Activated CD4-positive, alpha-beta T cell treated with anti-CD3 and anti-CD28 coated beads, Interleukin-2, amount 50 U/mL, for 4 hours (primary cell): ENCODE measurements at places on chromosomes 7 and 10.

DNA sequence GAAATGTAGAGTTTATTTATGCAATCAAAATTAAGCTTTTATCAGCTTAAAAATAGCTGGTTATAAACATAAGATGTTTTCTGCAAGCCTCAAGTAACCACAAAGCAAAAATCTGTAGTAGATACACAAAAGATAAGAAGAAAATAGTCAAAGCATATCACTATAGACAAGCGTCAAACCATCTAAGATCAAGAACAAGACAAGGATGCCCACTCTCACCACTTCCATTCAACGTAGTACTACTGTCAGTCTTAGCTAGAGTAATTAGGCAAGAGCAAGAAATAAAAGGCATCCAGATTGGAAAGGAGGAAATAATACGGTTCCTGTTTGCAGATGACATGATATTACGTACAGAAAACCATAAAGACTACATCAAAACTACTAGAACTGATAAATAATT is 17.5 kb upstream of the CYP2E1 start:
- DNase-seq: no peak

GRCh38 chr7:50270531-50271018 is 33.9 kb upstream of the IKZF1 start:
- no peak for DNase-seq

DNA sequence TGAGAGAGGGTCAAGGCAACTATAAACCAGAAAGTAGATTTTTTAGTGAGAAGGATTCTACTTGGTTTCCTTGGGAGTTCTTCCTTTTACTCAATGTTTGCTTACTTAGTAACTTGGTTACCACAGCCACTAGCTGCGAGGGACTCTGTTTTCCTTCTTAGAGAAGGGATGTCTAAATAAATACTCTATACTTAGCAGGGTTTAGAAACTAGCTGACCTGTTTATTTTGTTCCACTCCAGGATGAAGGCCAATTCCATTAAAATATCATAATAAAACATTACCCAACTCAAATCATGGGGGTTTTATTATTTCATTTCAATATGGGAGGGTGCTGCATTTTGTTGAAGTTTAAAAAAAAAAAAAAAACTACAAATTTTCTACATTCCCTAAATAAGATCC is 87.3 kb downstream of the PPP1R3A start:
- DNase-seq: no peak

DNA sequence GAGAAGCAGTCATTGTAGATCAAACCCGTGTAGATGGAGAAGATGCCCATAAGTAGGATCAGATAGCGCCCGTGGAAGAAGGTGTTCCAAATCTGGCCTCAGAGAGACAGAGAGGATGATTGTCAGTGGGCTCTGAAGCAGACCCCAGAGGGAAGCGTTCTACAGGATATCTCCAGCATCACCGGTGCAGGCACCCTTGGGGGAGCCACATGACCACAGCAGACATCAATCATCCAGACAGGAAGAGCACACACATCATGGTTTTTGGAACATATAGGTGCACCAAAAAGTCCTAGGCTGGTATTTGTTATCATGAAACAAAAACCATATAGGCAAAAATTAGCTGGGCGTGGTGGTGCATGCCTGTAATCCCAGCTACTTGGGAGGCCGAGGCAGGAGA is 44.0 kb upstream of the SVOPL start:
- DNase-seq: no peak

DNA sequence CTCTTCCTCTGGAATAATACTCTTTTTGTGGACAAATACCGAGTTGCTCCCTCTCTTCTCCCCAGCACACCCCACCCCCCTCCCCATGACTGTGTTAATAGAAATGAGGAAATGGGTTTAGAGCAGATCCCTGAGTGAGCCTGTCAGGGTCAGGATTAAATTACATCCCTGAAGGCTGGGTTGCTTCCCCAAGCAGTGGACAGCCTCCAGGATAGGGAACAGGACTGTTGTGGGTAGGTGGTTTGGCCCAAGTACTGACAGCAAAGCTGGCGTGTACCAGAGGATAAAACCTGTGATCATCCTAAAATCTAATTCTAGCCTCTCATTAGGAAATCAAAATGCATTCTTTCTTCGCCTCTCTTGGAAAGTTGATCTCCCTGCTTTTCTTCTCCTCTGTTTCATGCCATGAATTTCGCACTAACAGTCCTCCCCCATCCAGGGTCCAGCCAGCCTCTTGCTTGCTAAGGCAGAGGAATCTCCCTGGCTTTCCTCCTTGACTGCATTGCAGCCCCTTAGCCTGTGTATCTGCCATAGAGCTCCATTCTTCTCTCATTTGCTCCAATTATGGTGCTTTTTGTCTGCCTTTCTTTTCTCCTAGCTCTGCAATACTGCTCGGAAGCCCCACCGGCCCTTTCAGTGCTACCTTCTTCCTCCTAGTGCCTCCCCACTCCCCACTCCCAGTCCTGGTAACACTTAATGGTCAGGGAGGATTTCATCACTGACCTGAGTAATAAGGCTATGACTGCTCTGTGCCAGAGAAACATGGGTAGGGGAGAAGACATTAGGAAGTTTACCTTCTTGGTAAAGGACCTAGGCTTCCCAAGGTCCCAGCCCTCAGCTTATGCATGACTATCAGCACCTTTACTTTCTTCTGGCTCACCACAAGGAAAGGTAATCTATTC is 8.4 kb downstream of the LRRC4 start:
- DNase-seq: no peak

DNA sequence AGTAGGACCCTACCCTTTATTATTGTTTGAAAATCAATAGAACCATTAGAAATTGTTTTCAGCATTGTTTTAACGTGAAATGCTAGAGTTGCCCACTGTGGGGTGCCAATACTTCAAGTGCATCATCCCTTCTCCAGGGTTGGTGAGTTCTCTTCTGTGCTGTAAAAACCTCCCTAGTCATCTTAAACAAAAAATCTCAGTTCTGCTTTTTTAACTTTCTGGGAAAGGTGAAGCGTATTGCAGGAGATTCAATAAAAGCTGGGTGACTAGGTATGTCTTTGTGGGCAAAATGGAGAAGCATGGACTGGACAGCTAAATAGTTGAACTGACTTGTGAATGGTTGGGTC is 699.1 kb downstream of the SUGCT start:
- no peak for DNase-seq

DNA sequence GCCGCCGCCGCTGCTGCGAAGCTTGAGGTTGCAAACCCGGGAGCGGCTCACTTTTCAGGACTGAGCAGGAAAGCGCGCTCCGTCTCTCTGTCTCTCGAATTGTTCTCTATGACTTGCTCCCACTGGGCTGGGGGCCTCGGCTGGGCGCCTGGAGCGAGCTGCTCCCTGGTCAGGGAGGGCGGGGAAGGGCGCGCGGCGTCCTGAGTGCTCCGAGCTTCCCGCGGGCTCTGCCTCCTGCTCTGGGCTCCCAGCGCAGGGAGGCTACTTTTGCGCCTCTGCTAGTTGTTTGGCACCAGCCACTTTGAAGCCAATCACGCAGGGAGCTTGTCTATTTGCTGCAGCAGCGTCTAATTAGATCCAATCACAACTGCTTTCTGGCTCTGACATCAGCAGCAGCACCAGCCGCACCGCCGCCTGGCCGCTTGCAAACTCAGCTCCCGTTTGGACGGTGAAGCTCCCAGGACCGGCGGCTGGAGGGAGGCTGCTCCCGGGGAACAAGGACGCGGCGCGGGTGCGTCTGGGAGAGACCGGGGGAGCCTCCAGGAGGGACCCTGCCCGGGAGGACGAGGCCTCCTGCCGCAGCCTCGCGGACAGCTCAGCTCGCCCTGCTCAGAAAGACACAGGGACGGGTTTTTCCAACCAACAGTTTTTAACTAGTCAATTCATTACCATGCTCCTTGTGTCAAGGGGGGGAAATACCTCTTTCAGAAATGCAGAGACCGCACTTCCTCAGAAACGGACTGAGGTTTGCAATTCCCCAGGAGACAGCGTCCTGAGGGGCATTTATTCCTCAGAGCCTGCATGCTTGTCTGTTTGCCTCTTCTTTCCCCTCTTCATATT is at the start of gene ADARB2:
TSS of gene ADARB2 (minus strand) at position 304 of the 840 bp plus-strand sequence.
- DNase-seq: no peak

DNA sequence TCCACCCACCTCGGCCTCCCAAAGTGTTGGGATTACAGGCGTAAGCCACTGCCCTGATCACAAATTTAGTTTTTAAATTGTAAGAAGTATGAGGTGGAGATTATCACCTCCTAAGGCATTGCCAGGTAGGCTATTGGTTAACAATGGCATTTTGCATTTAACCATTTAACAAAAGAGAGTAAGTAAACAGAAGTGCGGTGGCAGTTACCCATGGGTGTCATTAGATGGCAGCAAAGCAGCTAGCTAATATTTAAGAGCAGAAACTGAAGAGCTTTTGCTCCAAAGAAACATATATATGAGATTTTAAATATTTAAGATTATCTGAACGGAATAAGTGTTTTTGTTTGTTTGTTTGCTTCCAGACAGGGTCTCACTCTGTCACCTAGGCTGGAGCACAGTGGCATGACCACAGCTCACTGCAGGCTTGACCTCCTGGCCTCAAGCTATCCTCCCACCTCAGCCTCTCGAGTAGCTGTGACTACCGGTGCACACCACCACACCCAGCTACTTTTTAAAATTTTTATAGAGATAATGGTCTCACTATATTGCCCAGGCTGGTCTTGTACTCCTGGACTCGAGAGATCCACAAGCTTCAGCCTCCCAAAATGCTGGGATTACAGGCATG is 325.5 kb upstream of the C7orf33 start:
- DNase-seq: no peak
